AG04450 (cell line): ENCODE measurements at places on chromosomes 2 and 18.

- no peak for DNase-seq
Observed at GRCh38 chr2:72689579-72690195, 136.1 kb downstream of the EXOC6B start.

- DNase-seq, result no peak
Observed at GRCh38 chr2:142682528-142682927, 194.9 kb upstream of the KYNU start.

GRCh38 chr2:158932131-158932645 lies 36.3 kb upstream of the TANC1 start:
- DNase-seq, result no peak

- no peak for DNase-seq
Observed at GRCh38 chr2:17719562-17720371, 33.8 kb downstream of the SMC6 start.

DNA sequence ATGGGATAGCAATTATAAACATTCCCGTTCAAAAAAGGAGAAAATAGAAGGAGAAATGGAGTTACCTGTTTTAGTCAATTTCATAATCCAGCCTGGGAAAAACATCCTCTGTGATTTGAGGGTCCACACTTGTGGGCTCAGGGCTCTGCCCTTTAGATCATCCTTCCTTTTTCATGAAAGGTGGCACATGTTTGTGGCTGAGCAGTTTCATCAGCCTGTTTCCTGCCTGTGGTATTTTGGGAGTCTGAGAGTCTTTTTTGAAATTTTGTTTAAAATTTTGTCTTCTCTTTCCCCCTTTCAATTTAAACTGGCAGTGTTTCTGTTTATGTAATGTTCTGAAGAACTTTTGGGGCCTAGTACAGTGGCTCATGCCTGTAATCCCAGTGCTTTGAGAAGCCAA lies 84.0 kb downstream of the KIAA1328 start:
- DNase-seq, result no peak

GRCh38 chr2:242029422-242030225 lies 160.1 kb downstream of the RTP5 start:
- no peak for DNase-seq

GRCh38 chr2:134581877-134582546 lies 136.8 kb downstream of the TMEM163 start:
- no peak for DNase-seq

DNA sequence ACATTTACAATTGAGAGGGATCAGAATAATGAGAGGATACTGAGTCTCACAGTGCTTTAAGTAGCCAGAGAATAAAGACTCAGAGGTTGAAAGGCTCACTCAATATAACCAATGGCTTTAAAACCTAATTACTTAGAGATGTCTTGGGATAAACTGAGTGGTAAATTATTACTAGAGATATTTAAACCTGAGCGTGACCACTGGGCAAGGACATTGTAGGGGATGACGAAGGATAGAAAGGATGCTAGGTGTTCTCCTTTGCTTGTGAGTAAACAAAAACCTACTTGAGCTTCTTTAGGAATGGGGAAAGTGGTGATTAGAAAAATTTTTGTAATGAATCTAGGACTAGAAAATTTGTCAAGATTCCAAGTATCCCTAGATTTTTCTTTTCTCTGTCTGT lies 12.0 kb upstream of the SLC38A11 start:
- no peak for DNase-seq

DNA sequence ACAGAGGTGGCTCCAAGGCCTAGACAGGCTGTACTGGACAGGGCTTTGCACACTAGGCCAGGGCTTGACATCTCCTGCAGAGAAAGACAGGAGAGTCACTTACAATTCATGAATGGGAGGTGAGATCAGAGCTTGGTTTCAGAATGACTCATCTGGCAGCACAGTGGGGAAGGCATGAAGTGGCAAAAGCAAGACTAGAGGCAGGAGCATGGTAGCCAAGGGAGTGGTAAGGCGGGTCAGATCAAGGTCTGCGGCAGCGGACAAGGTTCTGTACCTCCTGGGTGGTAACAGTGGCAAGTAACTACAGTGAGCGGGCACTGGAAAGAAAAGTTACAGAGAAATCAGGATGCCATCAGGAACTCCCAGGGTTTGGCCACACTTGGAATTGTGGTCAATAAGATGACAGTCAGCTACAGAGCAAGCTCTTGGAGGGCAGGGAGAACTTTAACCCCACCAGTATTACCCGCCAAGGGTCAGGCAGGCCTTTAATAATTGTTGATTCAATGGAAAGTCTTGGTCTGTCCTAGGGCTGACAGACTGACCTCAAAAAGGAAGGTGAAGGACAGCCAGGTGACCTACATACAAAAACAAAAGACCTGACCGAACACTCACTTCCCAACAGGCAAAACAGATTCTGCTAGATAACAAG lies 5.7 kb downstream of the MCFD2 start:
- no peak for DNase-seq

GRCh38 chr2:43407935-43408334 lies 181.5 kb upstream of the ZFP36L2 start:
- DNase-seq, result no peak

- no peak for DNase-seq
Observed at GRCh38 chr2:203675086-203675485, 31.4 kb upstream of the CD28 start.

DNA sequence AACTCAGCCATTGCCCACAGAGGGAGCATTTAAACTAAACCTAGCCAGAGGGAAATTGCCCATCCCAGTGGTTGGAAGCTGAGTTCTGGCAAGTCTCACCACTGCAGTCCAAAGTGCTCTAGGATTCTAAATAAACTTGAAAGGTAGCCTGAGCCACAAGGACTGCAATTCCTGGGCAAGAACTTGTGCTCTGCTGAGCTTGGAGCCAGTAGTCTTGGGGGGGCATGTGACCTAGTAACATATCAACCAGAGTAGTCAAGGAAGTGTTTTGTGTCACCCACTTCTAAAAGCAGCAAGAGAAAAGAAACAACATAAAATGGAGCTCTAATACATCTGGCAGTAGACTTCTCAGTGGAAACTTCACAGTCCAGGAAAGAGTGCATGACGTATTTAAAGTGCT lies 167.0 kb downstream of the PTH2R start:
- DNase-seq, result no peak

GRCh38 chr2:43225788-43226557 lies 433 bp downstream of the ZFP36L2 start:
- DNase-seq, result no peak

- no peak for DNase-seq
Observed at GRCh38 chr18:1227025-1227424, 322.4 kb downstream of the ADCYAP1 start.

- no peak for DNase-seq
Observed at GRCh38 chr18:55641486-55641885, 53.5 kb upstream of the TCF4 start.

GRCh38 chr2:102438578-102438977 lies 15.6 kb downstream of the IL18RAP start:
- DNase-seq, result no peak

- no peak for DNase-seq
Observed at GRCh38 chr2:169330555-169331198, 31.7 kb downstream of the LRP2 start.

GRCh38 chr2:62178741-62179271 lies 17.1 kb upstream of the B3GNT2 start:
- DNase-seq, result no peak

DNA sequence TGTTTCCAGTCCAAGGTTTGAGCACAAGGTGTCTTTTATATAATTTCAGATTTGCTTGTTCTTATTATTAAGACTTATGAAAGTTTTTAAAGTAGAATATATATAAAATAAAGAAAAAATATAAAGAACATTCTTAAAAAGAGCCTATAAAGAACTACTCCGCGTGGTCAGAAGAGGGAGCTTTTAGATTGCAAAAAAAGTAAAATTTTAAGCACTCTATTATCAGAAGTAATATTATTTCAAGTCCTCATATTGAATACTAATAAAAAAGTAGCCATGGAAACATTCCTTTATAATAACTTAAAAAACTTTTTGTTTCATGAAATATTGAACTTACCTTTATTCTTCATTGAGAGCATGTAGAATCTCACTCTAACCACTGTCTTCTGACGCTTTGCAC lies 51.4 kb downstream of the LINC00305 start:
- no peak for DNase-seq

DNA sequence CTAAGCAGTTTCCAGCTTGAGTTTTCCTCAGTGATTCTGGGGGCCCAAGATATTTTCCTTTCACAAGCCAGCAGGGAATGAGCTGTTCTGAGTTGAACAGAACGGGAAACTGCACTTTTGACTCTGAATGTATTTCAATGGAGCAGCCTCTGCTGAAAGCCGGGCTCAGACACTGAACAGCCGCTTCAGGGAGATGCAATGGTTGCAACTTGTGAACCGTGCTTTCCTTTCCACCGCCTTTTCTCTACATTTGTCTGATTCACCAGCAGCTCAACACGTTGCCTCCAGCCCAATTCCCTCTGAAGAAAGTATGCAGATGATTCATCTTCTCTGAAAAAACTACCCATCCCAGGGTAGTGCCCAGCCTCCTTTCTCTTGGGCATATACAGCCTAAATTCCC lies 119.3 kb upstream of the PKDCC start:
- DNase-seq, result no peak

DNA sequence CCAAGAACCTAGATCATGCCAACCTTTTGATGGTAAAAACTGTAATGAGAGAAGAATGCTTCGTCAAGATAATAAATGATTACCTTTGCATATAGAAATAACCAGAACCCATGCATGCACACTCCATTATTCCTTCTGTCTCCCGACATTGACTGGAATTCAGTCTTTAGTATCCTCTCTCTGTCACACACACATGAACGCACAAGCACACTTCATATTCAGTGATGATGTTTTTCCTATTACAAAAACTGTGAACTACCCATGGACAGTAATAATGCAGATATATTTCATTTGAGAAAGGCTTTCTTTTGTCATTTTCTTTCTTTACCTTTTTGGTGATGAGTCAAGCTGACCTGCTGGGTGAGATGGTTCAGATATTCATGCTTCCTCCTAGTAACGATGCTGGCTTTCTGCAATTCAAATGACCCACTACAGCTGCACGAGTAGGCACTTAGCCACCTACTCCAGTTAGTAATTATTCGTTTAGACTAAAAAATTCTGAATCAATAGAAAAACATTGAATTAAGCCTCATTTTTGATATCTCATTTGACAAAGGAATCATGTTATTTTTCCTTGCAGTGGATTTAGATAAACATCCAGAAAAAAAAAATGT lies 382.2 kb downstream of the TGIF1 start:
- DNase-seq, result no peak

DNA sequence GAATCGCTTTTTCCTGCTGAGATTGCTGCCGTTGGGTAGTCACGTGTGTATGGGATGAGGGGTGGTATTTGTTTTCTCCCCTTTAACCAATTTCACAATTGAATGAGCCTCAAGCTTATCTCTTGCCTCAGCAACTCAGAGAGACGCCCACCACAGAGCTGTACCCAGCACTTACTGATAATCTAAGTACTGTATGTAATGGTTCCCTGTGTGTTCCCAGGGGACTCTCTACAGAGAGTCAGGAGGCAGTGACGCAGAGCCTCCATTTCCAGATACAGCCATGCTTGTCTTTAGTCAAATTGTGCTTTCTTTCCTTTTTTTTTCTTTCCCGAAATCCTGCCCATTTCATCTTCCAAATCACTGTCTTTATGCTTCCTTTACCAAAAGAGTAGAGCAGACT lies 1102.1 kb upstream of the KLHL29 start:
- DNase-seq, result no peak
